Uterus (tissue), 4 donors: ENCODE measurements at places on chromosomes 5 and 9.

GRCh38 chr5:162274679-162275078, 207.1 kb downstream of the GABRG2 start:
- DNase-seq, result no peak

DNA sequence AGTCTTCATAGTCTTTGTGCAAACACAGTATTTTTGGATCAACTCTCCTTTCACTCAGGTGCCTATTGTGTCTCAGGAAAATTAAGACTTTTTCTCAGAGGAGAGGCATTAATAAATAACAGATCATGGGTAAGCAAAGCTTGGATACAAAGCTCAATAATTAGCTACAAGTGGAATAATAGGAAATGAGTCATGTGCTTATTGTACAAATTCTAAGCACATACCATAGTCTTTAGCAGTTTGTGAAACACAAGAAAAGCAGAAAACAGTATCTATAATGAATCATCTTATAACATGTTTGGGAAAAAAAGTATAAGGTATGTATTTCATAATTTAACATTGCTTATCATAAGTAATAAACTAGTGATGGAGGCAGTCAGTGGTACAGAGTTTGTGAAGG, 477.0 kb downstream of the CDH10 start:
- DNase-seq, result no peak

DNA sequence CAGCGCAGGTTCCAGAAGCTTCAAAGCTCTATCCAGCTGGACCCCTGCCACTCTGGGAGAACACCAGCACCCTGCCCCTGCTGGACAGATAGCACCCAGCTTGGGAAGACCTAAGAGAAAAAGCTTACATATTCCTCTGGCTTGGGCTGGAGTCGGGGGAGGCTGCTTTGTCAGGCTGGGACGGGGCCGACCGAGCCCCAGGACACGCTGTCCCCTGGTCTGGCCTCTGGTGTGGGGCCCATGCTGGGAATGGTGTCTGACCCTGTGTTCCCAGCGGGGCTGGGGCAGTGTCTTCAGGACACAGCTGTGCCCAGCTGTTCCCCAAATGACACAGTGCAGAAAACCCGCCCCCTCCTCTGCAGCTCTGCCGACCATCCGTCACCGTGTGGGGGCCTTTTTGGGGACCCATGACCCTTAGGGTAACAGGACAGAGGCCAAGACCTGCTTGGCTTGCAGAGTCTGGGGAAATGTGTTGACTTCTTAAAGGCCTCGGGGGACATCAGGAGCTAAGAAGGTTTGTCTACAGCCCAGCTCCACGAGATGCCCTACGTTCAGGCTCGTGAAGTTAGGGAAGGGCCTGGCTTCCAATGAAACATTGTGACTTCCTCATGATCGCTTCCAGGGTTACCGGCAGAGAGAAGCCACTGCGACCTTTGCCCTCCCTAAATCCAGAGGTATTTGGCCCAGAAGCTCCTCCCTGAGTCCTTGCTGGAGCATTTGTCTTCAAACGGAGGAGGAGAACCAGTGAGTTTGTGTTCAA, 20.4 kb upstream of the SLC2A6 start:
- DNase-seq, result no peak

GRCh38 chr5:35061211-35061770, 13.5 kb upstream of the AGXT2 start:
- no peak for DNase-seq

GRCh38 chr5:66615894-66616293, 19.7 kb downstream of the MAST4 start:
- no peak for DNase-seq
